ENCODE measurements at places on chromosomes 3 and 15.
A peak's percentile ranks its signal among the peaks of the same experiment; 100 is the strongest.

GRCh38 chr3:132394320-132394719 lies 23.0 kb upstream of the DNAJC13 start:
- no peak for DNase-seq

DNA sequence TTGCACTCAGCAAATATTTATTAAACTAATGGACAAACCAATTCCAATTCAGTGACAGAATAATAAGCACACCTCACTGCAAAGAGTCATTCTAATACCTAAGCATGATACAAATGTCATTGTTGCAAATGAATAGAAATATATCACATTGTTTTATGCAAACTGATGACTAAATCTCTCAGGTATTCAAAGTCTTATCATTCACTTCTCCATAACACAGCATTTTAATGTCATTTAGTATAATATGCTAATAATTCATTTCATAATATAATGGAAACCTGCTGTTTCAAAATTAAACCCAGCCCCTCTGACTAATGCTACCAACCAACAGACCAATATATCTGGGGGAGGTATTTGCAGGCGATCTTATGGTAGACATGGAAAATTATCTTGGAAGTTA lies 71.8 kb downstream of the FGF7 start:
- no peak for DNase-seq

GRCh38 chr15:89155656-89156055 lies 65.7 kb downstream of the RLBP1 start:
- DNase-seq = no peak

DNA sequence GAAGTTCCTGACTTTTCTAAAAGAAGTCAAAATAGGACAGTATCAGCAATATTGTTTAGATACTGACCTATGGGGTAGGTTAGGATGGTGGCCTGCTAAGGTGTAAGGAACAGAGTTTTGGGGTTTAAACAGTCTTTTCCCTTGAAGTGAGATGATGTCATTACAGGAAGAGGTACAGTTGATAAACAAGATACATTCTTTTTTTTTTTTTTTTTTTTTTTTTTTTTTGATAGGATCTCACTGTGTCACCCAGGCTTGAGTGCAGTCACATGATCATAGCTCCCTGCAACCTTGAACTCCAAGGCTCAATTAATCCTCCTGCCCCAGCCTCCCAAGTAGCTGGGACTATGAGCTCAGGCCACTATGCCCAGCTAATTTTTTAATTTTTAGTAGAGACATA lies 33.3 kb downstream of the SLC25A36 start:
- DNase-seq = no peak

DNA sequence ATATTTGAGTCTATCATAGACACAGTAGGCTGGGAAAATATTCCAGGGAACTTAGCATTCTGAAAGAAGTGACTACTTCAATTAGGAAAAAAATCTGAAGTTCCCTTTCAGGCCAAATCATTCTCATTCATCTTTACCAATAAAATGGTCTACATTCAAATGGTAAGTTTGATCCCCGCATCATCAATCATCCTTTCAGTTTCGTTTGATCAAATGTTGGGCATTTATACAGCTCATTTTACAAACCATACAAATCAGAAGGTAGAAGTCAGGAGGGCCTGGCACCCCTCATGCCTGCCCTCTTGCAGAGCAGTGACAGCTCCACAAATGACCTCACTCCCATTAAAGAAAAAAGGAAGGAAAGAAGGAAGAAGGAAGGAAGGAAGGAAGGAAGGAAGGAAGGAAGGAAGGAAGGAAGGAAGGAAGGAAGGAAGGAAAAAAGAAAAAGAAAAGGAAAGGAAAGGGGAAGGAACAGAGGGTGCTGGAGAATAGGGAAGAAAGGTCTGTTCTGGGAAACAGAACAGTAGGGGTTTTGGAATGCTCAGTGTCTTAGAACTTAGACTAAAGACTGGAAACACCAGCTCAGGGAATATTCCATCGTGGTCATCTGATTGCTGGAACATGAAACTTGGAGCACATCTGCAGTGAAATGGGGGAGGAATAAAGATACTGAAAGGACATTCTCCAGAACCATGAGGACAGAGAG lies 86.1 kb downstream of the XXYLT1 start:
- DNase-seq = no peak

DNA sequence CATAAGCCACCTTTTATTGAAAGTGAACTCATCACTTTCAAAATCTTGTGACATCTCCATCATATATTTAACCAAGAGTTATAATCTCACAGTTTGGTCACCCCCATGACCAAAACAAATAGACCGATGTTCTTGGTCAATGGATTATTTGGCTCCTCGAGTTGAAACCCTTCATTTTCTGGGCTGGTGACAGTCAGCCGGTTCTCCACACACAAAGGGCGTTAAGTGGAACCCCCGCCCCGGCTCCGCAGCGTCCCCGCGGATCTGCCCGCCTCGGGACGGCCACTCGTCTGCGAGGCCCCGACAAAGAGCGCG lies 772 bp downstream of the TSPAN3 start:
- no peak for DNase-seq

DNA sequence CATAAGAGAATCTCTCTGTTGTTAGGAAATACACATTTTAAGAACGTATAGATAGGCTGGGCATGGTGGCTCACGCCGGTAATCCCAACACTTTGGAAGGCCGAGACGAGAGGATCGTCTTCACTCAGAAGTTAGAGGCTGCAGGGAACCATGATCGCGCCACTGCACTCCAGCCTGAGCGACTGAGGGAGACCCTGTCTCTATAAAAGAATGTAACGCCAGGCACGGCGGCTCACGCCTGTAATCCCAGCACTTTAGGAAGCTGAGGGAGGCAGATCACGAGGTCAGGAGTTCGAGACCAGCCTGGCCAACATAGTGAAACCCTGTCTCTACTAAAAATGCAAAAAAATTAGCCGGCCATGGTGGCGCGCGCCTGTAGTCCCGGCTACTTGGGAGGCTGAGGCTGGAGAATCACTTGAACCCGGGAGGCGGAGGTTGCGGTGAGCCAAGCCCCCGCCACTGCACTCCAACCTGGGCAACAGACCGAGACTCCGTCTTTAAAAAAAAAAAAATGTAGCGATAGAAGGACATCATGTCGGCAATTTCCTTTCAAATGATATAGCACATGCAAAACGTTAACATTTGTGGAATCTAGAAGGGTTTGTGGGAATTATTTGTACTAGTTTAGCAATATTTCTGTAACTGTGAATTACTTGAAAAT lies 730 bp upstream of the RPL14 start:
- DNase-seq = no peak

- peak; percentile 44 for DNase-seq
Observed at GRCh38 chr15:55879181-55879580, 114.2 kb downstream of the NEDD4 start.
